NCI-H2171 treated with DMSO at 0.1 percent for 48 hours (cell line): ENCODE measurements at places on chromosomes 7 and 10.

- no peak for DNase-seq
Observed at GRCh38 chr7:40845943-40846342, 711.1 kb downstream of the SUGCT start.

GRCh38 chr10:58373442-58373827 is 11.8 kb upstream of the TFAM start:
- no peak for DNase-seq

GRCh38 chr7:95999481-95999880 is 227.1 kb downstream of the DYNC1I1 start:
- no peak for DNase-seq

DNA sequence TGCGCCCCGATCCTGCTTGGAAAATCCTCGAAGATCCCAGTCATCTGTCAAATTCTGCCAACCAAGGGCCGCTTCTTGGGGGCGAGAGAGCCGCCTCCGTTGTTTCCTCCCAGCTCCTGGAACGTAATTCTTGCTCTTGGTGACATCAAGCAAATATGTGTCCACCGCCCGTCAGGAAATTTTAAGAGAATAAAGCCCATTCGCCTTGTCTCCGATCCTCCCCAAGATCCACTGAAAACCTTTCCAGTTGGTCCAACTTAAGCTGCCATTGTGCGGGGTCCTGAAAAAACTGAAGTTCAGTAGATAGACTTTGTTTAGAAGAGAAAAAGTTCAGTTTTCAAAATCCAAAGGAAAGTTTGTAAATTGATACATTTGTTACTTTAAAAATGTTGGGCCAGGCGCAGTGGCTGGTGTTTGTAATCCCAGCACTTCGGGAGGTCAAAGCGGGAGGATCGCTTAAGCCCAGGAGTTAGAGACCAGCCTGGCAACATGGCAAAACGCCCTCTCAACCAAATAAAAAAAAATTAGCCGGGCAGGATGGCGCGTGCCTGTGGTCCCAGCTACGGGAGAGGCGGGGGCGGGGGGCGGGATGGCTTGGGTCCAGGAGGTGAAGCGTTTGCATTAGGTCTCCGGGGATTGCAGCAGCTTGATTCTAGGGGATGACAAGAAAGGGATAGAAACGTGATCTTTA is 1.0 kb upstream of the ZNF800 start:
- peak; percentile 93 for DNase-seq

DNA sequence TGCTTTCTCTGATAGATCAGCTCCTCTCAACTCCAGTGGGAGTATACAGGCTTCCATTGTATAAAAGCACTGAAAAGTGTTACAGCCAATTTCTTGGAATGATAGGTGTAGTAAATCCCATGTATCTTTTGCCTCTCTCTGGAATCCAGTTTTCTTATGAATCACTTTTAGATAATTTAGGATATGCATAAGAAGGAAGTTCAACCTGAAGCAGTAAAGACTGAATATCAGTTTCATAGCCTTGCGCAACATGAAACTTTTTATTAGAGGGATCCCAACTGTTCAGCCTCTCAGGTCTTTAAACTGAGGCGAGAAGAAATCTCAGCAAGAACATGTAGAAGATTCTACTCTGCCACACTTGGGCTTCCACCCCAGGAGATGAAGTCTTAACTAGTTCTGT is 280.0 kb downstream of the MALRD1 start:
- DNase-seq = no peak

DNA sequence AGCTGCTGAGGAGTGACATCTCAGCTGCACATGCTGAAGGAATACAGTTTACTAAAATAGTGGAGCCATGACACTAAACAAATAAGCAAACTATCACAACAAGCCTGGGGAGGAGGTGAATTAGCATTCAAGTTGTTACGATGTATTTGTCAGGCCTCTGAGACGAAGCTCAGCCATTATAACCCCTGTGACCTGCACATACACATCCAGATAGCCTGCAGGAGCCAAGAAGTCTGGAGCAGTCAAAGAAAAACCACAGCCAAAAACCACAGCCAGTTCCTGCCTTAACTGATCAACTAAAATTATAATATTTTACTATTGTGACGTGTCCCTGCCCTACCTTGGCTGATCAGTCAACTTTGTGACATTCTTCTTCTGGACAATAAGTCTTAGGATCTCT is 68.6 kb downstream of the NSUN6 start:
- DNase-seq = no peak

GRCh38 chr7:32227746-32228145 is 157.5 kb upstream of the PDE1C start:
- no peak for DNase-seq
